ENCODE measurements at places on chromosomes 11 and 22.

GRCh38 chr11:110829873-110830272 is 117.6 kb upstream of the ARHGAP20 start:
- DNase-seq, result no peak

DNA sequence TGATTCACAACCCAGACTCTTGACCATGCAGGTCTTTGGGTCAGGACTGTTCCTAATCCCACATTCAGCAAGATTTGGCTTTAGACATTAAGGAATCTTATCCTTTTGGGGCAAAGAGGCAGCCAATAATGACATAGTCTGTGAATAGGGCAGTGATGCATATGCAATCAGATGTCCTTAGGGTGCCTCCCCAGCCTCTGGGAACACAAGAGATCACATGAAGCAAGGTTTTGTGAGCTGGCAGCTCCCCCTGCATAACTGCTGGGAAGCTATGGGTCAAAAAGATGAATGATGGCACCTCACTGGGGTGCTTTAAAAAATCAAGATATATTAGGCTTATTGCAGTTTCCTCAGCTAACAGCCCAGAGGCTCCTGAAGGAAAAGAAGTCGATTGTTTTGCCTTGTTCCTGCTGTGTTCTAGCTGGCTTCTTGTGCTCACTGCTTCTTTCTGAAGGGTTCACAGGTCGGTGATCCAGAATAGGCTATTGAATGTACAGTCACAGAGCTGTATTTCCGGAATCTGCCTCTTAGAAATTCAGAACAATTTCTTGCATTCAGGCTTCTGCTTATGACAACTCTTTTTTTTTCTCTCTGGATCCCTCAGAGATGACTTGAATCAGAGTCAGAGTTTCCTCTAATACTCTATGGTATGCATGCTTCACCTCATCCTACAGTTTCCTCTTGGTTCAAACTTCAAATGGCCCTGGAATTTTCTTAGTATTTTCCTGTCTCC is 31.7 kb downstream of the INSC start:
- DNase-seq, result no peak

GRCh38 chr11:9664276-9665171 is 647 bp downstream of the SWAP70 start:
- DNase-seq, result no peak

DNA sequence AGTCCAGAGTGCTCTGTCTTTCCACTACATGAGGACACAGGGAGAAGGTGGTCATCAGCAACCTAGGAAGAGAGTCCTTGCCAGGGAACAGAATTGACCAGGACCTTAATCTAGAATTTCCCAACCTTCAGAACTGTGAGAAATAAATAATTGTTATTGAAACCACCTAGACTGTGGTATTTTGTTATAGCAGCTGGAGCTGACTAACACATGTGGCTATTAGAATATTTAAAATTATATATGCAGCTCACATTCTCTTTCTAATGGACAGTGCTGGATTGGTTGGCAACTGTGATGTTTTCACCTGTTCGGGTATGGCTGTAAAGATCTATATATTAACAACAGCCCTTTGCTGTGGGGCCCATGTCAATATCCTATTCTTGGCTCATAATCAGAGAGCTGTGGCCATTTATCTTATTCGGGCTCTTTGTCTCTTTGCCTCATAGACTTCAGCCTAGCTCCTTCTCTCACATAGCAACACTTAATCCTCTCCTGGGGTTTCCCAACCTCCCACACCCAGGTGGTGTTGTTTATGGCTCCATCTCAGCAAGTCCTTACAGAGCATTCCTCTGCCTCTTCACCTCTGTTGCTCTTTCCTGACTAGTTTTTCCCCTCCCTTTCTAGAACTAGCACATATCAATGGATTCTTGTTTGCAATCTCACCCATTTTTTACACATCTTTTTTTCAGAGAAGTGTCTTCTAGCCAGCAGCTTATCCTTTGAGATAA is 46.4 kb upstream of the AMOTL1 start:
- no peak for DNase-seq

- DNase-seq, result no peak
Measured at GRCh38 chr11:46649180-46649738, 31.9 kb downstream of the ATG13 start.

DNA sequence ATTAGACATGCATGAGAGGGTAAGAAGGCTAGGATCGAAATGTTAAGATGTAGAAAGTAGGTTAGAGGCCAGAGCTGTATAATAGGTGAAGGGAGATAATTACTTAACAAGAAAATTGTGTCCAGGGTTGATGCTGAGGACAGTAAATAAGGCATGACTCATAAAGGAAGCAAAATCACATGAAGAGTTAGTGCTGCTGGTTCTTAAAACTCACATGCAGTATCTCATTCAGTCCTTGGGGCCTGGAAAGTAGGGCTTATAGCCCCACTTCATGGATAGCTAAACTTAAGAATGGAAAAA is 130.2 kb downstream of the NCAM1 start:
- DNase-seq, result no peak

- no peak for DNase-seq
Measured at GRCh38 chr11:119089319-119089718, 4.6 kb downstream of the HMBS start.

DNA sequence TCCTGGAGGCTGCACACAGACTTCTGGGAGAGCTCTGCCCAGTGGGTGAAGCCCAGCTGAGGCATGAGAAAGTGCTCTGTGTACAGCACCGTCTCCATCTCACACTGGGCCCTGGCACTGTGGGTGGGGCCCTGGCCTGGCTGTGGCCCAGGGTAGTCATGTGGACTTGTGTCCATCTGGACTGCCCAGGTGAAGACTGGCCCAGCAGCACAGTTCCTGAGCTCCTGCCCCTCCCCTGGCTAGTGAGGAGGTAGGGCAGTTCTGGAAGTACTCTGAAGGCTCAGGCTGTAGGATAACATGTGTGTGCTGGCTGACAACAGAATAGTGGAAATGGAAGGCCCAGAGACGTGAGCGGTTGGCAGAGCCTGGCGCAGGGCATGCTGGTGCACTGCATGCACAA is 35.4 kb downstream of the RSPH14 start:
- DNase-seq, result no peak

GRCh38 chr22:42695294-42695693 is 25.4 kb downstream of the A4GALT start:
- no peak for DNase-seq

- no peak for DNase-seq
Measured at GRCh38 chr11:34757026-34757451, 136.1 kb downstream of the EHF start.

GRCh38 chr11:75677275-75677674 is 8.4 kb upstream of the MAP6 start:
- DNase-seq, result no peak

DNA sequence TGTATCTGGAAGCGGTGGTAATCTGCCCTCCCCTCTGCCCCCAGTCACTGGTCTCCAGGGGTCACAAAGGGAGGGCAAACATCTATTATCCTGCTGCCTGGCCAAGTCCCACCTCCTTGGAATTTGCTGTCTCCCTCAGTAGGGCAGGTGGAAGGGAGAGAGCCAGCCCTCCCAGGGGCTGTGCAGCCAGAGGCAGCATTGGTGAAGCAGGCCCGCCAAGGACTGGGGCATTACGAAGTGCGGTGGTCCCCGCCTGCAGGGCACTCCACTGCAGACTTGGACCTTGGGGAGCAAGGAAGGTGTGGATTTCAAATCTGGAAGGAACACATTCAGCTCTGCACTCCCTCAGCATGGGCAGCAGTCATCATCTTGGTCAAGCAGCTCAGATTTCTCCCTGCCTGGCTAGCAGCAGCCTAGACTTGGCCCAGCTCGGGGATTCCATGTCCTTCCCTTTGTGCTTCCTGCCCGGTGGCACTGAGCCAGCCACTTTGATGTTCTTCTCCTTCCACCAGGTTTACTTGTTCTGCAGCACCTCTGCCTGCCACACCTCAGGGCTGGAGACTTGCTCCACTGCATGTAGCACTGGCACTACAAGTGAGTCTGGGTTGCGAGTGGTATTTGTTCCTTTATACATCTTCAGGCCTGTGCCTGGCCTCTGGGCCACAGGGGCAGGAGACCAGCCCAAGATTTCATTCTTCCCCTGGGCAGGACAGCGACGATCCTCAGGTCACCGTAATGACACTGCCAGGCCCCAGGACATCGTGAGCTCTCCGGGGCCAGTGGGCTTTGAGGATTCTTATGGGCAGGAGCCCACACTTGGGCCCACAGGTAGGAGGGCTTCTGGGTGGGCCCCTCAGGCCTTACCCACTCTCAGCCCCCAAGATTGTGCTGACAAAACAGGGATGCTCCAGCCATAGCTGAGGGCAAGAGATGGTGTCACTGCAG is 7.4 kb downstream of the ZP1 start:
- no peak for DNase-seq

Data from NCI-H2081 treated with DMSO at 0.1 percent for 48 hours (cell line).